ENCODE measurements at places on chromosomes 5 and 9. TPM values are rescaled to one million over a fixed set of nuclear protein-coding genes. Genes with fewer than 3 reads are reported as not detected.

DNA sequence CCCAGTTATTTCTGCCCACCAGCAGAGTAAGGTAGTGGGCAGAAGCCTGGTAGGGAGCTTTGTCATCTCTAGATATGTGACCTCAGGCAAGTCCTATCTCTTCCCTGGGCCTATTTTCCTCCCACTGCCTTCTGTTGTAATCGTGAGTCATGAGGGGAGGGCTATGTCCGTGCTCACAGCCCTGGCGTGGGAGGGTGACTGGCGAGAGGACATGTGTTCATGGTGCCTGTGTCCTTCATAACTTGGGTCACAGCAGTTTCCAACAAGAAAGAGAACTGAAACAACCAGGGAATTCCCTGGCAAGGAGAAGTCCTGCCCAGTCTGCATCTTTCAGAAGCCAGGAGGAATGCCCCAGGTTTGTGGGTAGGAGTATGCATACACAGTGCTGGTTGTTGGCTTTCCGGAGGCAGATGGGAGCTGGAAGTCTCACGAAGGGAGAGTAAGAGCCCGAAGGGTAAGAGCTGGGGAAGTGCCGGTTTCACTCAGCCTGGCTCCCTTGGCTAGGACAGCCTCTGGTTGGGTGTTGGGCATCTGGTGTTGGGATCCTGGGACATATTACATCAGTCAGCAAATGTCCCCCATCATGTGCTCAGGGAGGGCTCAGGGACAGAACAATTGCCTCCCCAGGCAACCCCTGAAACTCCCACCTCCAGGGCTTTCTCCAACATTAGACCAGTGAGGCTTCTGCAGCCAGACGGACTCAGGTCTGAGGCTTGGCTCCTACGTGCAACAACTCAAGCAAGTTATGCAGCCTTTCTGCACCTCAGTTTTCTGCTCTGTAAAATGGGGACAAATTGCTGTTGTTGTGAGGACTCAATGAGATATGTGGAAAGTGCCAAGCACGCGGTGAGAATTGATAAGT is 4.3 kb upstream of the TIFAB start:
- DNase-seq: no peak

- DNase-seq: no peak
Measured at GRCh38 chr9:36855448-36856315, 178.4 kb downstream of the PAX5 start.

- no peak for DNase-seq
Measured at GRCh38 chr5:59049095-59049494, 466.2 kb downstream of the RAB3C start.

The AK8 gene
- total RNA-seq: not detected

Measured in heart right ventricle (tissue), 16 donors.